SK-N-MC (cell line): ENCODE measurements at places on chromosomes 4 and X.

DNA sequence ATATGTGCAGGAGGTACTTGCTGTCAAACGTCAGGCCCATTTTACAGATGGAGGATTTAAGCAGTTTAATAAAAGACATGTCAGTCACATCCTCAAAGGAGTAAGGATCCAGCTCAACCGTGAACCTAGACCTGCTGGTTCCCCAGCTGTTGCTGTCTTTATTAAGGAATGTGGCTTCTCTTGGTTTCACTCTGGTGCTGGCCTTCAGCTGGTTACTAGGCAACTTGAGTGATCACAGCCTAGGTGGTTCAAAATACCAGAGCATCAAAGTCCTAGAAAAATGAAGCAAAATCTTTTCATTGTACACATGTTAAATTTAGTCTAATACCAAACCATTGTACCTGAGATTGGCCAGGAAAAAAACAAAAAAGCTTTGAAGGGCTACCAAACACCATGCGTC is 32.7 kb upstream of the GLRA2 start:
- DNase-seq = no peak

GRCh38 chrX:107204068-107204605 is 2.1 kb downstream of the NUP62CL start:
- DNase-seq = no peak

GRCh38 chr4:164212134-164212533 is 541.8 kb upstream of the SMIM31 start:
- DNase-seq = no peak

DNA sequence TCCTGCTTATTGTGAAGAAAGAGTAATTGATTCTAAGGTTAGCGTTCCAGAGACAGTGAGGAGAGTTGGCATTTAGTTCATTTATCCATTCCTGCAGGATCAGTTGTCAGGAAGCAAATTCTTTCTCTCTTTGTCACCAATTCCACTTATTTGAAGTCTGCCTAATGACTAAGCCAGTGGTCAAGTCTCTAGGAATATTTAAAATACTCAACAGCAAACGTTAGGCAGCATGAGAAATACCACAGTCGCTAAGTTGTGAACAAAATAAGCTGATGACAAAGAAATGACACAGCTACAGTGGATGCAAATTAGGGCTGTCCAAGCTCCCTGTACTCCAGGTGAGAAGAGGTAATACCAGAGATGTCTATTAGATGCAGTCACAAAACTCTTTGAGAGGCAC is 6.6 kb upstream of the MAGEB17 start:
- DNase-seq = no peak

- DNase-seq = no peak
Measured at GRCh38 chr4:109548655-109549054, 11.4 kb upstream of the MCUB start.
